ENCODE measurements at places on chromosomes 6 and 20.

DNA sequence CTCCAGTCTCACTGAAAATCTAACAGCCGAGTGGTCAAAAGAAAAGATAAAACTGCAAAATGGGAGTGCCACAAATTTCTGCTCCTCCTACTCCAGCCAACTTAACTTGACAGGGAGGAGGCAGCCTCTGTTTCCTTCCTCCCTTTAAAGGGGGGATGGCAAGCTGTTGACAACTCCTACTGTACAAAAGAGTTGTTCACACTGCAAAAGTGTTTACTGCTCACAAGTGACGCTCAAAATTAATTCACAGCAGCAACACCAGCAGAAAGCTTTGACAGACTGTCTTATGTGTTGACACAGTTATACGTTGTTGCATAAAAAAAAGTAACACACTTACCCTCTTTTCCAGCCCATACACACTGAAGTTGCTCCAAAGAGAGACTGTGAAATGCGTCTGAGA is 169.8 kb downstream of the BACH2 start:
- DNase-seq, result no peak

- DNase-seq, result no peak
Observed at GRCh38 chr6:46420921-46421638, 70.2 kb downstream of the RCAN2 start.

DNA sequence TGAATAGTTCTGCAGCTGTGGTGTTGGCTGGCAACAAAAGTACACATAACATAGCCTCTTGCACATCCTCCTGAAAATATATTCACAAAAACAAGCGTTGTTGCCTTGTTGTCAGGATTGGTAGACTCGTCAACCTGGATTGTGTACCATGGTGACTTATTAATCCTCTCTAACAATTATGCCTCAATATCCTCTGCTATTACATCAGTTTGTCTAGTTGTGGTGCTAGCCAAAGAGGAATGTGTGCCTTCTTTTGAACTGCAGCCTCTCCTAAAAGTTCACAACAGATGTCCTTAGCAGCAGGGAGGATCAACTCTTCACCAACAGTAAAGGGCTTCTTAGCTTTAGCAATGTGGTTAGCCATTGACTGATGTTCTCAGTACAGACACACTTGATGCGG is 3.6 kb upstream of the SF3B5 start:
- no peak for DNase-seq

GRCh38 chr6:4910037-4910760 is 93.6 kb downstream of the RPP40 start:
- no peak for DNase-seq

DNA sequence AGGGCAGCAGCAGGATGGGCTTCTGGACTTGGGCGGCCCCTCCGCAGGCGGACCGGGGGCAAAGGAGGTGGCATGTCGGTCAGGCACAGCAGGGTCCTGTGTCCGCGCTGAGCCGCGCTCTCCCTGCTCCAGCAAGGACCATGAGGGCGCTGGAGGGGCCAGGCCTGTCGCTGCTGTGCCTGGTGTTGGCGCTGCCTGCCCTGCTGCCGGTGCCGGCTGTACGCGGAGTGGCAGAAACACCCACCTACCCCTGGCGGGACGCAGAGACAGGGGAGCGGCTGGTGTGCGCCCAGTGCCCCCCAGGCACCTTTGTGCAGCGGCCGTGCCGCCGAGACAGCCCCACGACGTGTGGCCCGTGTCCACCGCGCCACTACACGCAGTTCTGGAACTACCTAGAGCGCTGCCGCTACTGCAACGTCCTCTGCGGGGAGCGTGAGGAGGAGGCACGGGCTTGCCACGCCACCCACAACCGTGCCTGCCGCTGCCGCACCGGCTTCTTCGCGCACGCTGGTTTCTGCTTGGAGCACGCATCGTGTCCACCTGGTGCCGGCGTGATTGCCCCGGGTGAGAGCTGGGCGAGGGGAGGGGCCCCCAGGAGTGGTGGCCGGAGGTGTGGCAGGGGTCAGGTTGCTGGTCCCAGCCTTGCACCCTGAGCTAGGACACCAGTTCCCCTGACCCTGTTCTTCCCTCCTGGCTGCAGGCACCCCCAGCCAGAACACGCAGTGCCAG is at the start of gene TNFRSF6B:
Gene TNFRSF6B, plus strand, starts transcription at position 25 of the 729 bp plus-strand sequence. Its CDS starts 116 bp downstream, at position 141.
- no peak for DNase-seq

DNA sequence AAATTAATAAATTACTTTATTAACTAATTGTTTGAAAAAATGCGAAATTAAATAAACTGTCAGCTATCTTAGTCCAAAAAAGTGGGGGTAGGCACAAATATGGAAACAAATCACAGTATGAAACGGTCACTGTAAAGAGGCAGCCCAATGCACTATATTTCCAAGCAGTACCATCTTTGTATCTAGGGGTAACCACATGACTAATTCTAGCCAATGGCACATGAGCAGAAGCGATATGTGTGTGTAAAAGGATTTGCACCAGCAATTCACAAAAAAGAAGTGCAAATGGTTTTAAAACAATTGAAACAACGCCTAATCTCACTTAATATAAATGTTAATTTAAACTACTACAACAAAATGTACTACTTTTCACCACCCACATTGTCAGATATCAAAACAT is 164.9 kb upstream of the PRND start:
- no peak for DNase-seq

GRCh38 chr6:17666646-17667045 is 40.1 kb downstream of the NUP153 start:
- no peak for DNase-seq

- no peak for DNase-seq
Observed at GRCh38 chr6:93962566-93962965, 543.2 kb upstream of the EPHA7 start.

GRCh38 chr6:35449287-35449881 is 2.8 kb upstream of the FANCE start:
- no peak for DNase-seq

GRCh38 chr6:122385857-122386612 is 13.4 kb upstream of the HSF2 start:
- DNase-seq, result no peak

Measured in bone marrow (tissue), 2 donors.